Mesothelial cell of epicardium (in vitro differentiated cells): ENCODE measurements at places on chromosomes 5 and 9.

DNA sequence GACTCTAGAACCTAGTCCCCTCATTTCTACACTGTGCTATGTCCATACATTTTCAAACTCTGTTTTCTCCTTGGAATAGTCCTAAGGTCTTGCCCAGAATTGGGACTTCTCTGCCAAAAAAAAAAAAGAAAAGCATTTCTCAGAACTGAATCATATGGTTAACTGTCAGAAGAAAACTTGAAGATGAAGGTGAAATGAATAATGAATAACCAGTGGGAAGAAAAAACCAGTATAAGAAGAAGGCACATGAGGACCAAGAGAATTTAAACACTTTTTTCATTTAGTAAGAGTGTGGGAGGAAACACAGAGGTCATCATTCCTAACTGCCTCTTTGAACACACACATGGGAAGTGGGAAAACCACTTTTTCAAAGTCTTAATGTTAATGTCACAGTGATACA lies 197.7 kb downstream of the PRELID2 start:
- no peak for DNase-seq

- no peak for DNase-seq
Observed at GRCh38 chr9:87672586-87672985, 53.3 kb upstream of the CTSL start.

GRCh38 chr5:87266914-87267573 lies 639 bp upstream of the RASA1 start:
- no peak for DNase-seq

- DNase-seq, result no peak
Observed at GRCh38 chr9:112170235-112170634, 4.9 kb downstream of the SUSD1 start.

DNA sequence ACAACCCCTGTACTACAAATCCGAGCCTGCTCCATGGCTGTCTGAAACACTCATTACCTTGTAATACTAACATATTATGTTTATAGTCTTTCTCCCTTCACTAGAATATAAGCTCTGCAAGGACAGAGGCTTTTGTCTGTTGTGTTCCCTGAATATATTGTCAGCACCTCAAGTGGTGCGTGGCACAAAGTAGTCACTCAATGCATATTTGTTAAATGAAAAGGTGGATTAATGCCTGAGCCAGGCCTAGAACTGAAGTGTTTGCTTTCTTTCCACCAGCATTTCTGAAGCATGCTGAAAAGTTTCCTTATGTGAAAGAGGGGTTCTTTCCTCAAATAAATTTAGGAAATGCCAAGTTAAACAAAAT lies 36.3 kb downstream of the ELL2 start:
- DNase-seq, result no peak
